ENCODE measurements at places on chromosomes 12 and 14.

- DNase-seq: no peak
Observed at GRCh38 chr14:95155045-95155444, 2.3 kb downstream of the DICER1 start.

- no peak for DNase-seq
Observed at GRCh38 chr12:57936513-57936883, 4.9 kb upstream of the ATP23 start.

DNA sequence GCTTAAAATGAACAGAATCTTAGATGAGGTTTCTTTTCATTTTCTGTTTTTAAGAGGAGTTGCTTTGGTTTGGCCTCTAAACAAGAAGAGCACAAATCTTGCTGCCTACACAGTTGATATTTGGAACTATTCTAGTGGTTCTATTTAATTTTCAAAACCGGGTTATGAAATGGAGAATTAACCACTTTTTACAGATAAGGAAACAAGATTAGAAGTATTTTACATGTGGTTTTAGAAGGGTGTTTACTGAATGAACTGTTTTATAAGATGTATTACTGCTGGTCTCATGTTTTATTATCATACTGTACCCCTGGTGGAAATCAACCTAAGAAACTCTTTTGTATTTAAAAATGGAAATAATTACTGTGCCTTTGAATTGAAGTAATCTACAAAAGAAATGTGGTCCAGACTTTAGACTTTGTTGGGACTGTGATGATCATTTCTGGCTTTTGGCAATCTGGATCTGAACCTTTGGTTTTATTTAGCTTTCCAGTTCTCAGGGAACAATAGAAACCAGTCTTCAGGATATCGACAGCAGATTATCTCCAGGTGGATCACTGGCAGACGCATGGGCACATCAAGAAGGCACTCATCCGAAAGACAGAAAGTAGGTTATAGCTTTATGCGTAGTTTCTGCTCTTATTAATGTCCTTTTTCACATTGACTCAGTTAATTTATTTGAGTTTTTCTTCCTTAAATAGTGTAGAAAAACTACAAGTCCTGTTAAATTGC lies 43.2 kb downstream of the TBK1 start:
- DNase-seq: no peak

DNA sequence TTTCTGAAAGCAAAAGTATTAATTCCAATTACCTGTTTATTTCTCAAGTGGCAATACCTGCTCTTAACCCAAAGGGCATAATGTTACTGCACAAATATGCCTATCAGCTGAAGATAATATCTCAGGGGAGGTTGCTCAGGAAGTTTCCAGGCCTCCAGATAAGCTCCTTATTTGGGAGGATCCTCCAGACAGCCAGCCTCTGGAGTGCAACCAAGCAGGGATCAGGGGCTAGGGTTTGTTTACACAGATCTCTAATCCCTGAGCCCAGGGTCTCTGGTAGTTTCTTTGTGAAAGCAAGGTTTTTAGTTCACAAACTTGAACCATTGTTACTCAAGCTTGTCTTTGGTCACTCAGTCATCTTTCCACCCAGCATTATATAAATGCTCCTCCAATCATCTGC lies 124.4 kb downstream of the SLC38A4 start:
- no peak for DNase-seq

DNA sequence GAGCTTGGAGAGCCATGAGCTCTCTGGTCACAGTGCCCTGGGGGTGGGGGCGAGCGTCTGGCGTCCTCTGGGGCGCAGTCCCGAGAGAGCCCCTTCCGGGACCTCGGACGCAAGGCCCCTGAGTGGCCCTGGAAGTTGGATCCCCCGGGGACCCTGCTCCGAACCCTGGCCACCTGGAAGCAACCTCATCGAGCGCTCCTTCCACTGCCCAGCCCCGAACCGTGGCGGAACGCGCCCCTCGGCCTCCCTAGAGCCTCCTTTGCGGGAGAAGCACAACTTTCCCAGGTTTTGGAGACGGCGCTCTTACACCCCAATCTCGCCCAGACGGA lies 1.2 kb downstream of the NOS1 start:
- DNase-seq: no peak

DNA sequence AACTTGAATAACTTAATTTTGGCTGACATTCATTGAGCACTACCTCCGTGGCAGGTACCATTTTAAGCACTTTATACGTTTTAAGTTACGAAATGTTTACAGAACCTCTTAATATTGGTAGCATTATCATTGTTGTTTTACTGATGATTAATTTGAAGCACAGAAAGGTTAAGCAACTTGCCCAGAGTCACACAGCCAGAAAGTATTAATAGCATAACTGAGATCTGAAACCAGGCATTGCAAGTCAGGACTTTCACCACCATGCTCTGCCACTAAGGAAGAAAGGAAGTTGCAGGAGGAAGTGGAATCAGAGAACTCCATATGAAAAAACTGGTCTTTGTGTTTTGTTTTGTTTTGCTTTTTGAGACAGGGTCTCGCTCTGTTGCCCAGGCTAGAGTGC lies 28.2 kb upstream of the BCAT1 start:
- DNase-seq: no peak

DNA sequence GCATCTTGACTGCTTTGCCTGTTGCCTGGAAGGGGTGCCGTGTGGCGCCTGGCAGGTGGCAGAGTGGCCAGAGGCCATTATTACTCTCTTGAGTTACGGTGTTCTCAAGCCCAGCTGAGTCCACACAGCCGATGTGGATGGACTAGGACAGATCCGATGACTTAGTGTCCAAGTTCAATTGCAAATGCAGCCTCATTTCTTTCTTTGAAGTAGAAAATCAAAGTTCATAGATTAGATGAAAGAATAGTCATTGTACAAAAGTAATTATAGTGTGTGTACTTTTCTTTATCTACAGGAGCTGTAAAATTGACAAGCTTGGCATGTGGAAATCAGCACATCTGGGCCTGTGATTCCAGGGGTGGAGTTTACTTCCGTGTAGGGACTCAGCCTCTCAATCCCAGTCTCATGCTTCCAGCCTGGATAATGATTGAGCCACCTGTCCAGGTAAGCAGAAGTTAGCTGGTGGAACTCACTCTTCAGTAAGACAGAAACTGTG lies 44.7 kb downstream of the ANKRD9 start:
- DNase-seq: no peak

DNA sequence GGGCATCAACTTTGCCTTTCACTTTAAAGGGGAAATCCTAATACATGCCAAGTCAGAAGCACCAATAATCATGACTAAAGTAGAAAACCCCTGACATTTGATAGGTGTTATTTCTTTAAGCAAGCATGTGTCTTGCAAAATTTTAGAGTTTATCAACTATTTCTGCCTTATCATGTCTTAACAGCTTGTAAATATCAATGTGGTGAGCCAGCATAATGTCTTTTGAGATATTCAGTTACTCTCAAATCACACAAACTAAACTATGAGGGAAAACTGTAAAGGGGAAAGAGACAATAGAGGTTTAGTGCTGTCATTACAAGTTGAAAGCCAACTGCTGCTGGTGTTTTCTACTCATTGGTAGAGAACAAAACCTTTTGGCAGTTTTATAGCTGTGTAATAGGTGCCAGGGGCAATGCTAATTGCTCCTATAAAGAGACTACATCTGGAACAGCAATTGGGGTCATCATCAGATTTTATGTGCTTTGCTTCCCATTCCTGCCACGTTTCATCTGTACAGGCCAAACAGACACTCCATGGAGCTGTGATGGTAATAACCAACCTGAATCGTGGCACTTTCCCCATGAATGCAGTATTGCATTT lies 1027.4 kb downstream of the FSCB start:
- no peak for DNase-seq

DNA sequence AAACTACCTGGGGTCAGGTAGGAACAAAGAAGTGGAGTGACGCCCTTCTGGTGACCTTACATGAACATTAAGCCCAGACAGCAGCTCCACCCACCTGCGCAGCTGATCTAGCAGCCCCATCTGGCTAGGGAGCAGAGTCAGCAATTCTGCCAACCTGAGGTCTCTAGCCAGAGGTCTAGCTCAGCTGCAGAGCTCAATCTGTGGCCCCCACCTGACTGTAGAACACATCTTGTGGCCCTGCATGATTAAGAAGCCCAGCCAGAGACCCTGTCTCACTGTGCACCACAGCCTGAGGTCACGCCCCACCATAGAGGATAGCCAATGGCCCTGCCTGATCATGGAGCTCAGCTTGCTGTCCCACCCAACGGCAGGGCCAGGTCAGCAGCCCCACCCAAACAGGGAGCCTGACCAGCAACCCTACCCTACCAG lies 50.6 kb upstream of the HIGD1C start:
- DNase-seq: no peak

DNA sequence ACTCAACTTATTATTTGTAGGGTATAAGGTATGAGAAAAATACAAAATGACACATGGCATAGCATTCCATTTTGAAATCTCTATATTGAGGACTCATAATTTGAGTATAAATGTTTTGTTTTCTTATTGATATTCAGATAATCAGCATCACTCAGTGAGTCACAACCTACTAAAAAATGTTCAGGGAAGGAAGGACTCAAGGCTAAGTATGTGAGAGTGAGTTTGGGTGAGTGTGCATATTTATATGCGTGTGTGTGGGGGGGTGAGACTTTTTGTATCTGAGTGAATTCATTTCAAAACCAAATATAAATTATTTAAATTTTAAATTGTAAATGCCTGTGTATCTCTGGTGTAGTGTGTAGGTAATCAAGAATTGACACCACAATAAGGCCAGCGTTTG lies 87.8 kb upstream of the PRKD1 start:
- peak; percentile 29 for DNase-seq

DNA sequence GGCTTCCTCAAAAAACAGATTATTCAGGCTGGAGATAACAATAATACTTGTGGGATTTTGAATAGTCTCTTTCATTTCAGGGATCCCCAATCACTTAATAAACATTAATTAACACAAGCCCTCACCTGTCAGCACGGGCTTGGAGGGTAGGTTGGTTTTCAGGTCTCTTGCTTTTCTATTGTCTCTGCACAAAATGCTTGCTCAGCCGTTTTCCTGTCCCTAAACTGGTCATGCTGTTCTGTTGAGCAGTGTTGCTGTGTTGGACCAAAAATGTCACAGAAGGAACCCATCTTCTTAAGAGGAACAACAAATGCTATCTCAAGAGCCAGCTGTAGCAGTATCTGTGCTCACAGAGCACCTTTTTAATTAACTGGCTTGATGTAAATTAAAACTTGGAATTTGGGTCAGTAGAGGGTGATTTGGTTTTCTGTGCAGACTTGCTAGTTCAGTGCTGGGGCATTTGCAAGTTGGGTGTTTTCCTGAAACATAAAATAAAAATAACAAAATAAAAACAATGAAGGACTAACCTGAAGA lies 231.8 kb upstream of the CRY1 start:
- DNase-seq: no peak

GRCh38 chr14:93688820-93689219 lies 99.5 kb downstream of the PRIMA1 start:
- DNase-seq: no peak

GRCh38 chr14:71449316-71450055 lies 482.7 kb upstream of the RGS6 start:
- DNase-seq: no peak

GRCh38 chr14:64598404-64598803 lies 48.6 kb downstream of the PPP1R36 start:
- DNase-seq: no peak

- no peak for DNase-seq
Observed at GRCh38 chr12:91144053-91144452, 32.8 kb upstream of the LUM start.

DNA sequence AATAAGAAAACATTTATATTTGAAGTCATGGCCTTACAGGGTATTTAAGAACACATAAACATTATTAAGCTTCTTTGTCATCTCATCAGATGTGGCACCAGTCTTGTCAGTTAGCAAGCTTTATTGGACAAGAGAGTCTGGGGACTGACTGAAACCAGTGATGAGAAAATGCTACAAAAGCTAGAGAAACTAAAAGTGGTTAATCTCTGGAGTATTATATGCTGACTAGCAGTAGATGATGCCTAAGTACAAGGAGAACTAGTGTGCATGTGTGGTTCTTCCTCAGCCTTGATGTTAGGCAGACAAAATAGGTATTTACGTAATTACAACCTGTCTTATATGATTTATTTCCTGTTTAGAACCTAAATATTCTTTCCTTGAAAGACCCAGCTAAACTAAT lies 176.5 kb downstream of the CPNE8 start:
- DNase-seq: no peak

- no peak for DNase-seq
Observed at GRCh38 chr12:4471256-4471655, 25.6 kb upstream of the FGF6 start.

DNA sequence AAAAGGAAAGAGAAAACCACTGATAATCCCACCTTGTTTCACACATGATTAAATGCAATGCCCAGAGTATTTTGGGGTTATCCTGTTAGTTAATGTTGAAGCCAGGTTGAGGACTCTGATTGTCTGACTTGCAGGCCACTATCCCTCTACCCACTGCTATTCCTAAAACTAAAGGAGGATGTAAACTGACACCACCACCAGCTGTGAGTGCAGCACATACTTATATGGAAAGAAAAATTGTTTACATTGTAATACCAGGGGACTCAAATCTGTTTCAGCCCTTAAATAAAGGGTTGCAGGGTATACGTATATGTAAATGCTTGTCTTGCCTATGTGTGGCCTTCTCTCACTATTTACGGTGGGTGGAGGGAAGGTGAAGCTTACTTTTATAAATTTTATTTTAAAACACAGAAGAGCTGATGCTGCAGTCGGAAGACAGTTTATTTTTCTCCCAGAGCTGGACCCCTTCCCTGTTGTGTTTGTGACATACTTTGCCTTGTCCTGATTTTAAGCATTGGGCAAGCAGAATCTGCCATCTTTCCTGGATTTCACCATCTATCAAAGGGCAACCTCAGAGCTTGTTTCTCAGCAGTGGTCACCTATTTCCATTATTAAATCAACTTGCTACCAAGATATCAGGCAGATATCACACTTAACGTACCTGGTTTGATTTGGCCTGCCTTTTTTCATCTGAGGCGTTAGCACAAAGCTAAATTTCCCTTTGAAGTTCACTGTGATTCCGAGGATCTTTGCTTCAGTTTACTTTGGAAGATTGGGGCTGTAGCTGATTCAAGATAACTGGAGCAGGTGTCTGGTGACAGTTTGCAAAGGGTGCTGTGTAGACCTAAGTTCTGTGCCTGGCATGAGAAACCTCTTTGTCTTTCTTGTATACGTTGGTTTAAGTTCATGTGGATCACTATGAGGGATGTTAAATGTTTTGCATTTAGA lies 25.2 kb downstream of the DAAM1 start:
- DNase-seq: peak; percentile 76

DNA sequence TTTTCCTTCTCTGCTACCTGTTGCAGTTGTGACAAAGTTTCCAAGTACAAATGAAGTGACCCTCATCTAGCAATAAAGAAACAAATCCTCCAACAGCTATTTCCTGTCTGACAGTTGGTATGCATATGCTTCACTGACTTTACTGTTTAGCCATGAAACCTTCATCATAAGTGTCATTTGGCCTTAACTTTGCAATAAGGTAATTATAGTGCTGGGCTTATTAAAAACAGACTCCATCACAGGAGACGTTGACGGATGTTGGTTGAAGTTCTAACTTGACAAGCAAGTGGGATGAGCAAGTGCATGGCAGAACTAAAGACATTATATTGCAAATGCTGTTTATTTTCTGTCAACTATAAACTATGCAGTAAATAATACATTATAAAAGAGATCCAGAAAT lies 425.2 kb downstream of the RPS29 start:
- DNase-seq: no peak

- DNase-seq: no peak
Observed at GRCh38 chr12:113244478-113244958, 23.3 kb downstream of the TPCN1 start.

Data from fibroblast of skin of back (primary cell).